ENCODE measurements at places on chromosomes 1 and 21.

DNA sequence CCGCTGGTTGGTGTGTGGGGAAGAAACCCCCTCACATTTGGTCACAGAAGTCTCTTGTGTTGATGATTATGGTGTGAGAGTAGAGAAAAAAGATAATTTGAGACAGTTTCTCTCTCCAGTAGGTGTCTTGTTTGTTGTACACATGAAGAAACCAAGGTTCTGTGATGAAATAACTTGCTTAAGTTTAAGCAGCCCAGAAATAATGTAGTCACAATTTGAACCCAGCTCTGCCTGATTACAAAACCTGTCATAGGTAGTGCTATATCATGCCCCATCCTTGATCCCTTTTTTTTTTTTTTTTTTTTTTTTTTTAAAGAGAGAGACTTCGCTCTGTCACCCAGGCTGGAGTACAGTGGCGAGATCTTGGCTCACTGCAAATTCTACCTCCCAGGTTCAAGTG is 4.9 kb downstream of the MFN2 start:
- DNase-seq = no peak

- DNase-seq = no peak
Measured at GRCh38 chr1:202632241-202632640, 78.0 kb downstream of the SYT2 start.

- DNase-seq = no peak
Measured at GRCh38 chr21:33729641-33730040, 87.3 kb downstream of the ITSN1 start.

GRCh38 chr1:22231995-22232690 is 89.2 kb upstream of the WNT4 start:
- DNase-seq = no peak

GRCh38 chr1:158362482-158362881 is 8.8 kb downstream of the CD1E start:
- DNase-seq = no peak

DNA sequence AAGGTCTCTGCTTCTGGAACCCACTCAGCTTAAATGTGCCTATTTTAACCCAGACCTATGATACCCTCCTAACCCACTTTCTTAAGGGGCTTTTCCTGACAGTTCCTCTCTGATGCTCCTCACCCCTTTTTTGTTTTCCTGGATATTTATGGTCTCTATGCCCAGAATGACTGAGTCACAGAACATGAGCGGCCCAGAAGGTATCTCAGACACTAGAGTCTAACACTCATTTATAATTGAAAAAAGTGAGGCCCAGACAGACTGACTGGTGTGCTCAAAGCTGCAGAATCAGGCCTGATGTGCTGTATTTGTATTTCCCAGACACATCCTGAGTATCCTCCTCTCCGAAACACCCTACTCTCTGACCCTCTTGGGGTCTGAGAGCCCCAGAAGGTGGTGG is 44.0 kb downstream of the LRRC71 start:
- no peak for DNase-seq

GRCh38 chr1:85609976-85610375 is 29.4 kb downstream of the CCN1 start:
- DNase-seq = no peak
